ENCODE measurements at places on chromosomes 11 and 22. TPM values are rescaled to one million over a fixed set of nuclear protein-coding genes. Genes with fewer than 3 reads are reported as not detected.
A peak's percentile ranks its signal among the peaks of the same experiment; 100 is the strongest.

Gene SIDT2
- 14.7 TPM for total RNA-seq

GRCh38 chr11:110870816-110871522, 158.7 kb upstream of the ARHGAP20 start:
- DNase-seq = no peak

DNA sequence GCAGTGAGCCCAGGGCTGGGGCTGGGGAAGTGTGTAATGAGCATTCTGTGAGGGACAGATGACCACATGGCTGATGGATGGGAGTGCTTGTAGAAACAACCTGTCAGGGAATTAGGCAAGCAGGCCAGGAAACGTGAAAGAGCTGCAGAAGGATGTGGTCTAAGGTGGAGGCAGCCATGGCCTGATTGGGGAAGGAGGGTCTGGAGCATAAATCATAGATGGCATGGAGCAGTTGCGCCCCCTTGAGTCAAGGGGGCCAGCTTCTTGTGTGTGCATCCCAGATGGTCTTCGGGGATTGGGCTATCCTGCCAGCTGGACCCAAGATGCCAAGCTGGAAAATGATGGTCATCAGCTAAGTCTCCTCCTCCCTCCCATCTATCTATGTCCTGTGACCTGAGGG, 119.4 kb upstream of the CLPB start:
- peak; percentile 64 for DNase-seq

Gene CLP1
- total RNA-seq = 33.4 TPM

GRCh38 chr22:36088292-36088691, 59.7 kb upstream of the RBFOX2 start:
- DNase-seq = no peak

GRCh38 chr11:96112192-96113128, 188.6 kb upstream of the MTMR2 start:
- DNase-seq = no peak

DNA sequence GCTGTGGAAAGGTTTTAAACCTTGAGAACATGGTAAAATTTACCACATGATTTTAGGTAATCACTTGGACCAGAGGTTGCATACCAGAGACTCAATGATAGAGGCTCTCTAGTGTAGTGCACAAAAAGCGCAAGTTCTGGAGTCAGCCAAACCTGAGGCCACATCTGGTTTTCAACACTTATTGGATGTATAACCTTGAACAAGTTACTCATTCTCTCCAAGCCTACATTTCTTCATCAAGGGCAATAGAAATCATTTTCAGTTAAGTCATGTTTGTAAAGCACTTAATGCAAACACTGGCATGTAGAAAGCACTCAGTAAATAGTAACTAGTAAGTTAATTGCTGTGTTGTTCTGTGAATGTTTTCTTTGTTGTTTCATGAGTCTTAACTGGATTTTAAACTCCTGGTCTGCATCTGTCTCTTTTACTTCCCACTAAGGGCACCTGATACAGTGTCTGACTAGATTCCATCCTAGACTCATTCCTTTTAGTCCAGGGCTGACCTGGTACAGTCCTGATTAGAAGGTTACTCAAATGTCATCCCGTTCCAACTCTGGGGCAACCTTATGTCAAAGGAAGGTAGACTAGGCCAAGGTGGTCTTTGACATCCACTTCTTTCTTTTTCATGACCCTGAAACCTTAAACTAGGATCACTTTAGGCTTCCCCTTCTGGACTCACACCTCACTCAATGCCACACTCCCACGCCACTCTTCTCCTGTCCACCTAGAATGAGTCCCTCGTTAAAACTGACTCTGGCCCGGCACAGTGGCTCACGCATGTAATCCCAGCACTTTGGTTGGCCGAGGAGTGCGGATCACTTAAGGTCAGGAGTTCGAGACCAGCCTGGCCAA, 34.5 kb upstream of the EED start:
- no peak for DNase-seq

Gene SGSM1
- 2.3 TPM for total RNA-seq

DNA sequence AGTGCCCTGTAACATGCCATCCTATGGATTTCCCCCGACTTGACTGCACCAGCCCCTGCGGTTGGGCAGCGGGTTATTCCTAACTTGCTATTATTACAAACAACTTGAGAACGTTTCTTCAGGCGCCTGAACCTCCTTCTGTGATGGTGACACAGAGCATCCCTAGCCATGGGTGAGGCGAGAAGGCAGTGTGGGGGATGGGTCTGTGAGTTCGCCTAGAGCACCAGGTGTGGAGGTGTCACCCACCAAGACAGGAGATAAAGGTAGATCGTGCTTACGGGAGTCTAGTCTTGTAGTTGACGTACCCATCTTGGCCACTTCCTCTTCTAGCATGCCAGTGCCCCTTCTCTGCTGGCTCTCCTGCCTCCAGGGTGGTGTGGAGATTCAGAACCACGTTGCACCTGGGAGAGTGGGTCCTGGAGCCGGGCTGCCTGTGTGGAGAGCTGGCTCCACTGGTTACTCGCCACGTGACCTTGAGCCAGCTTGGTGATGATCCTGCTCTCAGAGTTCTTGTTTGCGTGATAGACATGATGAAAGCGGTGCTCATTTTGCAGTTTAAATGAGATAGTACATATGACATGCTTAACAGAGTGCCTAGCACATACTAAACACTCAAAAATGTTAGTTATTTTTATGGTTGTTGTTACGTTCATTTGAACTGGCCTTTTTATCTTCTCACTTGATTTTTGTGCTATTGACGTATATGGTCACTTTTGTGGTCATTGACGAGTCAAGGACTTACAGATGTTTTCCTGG, 37.8 kb downstream of the TBC1D22A start:
- DNase-seq = no peak

GRCh38 chr11:37107415-37107814, 509.4 kb upstream of the RAG2 start:
- no peak for DNase-seq

All from H7 (cell line).